ENCODE measurements at places on chromosomes 16 and 17.
A peak's percentile ranks its signal among the peaks of the same experiment; 100 is the strongest.

DNA sequence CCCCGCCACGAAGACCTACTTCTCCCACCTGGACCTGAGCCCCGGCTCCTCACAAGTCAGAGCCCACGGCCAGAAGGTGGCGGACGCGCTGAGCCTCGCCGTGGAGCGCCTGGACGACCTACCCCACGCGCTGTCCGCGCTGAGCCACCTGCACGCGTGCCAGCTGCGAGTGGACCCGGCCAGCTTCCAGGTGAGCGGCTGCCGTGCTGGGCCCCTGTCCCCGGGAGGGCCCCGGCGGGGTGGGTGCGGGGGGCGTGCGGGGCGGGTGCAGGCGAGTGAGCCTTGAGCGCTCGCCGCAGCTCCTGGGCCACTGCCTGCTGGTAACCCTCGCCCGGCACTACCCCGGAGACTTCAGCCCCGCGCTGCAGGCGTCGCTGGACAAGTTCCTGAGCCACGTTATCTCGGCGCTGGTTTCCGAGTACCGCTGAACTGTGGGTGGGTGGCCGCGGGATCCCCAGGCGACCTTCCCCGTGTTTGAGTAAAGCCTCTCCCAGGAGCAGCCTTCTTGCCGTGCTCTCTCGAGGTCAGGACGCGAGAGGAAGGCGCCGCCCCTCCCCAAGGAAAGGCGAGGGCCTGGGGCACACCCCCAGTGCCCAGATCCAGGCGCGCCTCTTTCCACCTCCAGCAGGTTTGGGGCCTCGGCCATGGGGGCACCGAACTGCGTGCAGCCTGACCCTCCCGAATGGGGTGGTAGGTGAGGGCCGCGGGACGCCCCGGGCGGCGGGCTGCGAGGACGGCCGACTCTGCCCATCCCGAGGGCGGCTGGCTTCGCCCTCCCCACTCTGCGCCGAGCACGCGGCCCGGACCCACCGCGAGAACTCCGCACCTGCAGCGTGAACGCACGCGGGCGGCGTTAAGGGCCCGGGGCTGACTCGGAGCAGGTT lies 664 bp downstream of the HBQ1 start:
- peak; percentile 88 for DNase-seq

DNA sequence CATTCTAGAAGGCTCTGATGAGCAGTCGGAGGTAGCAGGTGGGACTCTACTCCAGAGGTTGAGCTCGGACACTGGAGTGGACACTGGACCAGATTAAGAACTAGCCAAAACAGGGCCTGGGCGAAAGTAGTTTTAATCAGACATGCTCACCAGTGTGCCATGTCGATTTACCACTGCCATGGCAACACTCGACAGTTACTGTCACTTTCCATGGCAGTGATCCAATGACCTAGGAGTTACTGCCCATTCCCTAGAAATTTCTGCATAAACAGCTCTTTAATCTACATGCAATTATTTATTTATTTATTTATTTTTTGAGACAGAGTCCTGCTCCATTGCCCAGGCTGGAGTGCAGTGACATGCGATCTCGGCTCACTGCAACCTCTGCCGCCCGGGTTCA lies 7.2 kb upstream of the METTL9 start:
- DNase-seq: no peak

DNA sequence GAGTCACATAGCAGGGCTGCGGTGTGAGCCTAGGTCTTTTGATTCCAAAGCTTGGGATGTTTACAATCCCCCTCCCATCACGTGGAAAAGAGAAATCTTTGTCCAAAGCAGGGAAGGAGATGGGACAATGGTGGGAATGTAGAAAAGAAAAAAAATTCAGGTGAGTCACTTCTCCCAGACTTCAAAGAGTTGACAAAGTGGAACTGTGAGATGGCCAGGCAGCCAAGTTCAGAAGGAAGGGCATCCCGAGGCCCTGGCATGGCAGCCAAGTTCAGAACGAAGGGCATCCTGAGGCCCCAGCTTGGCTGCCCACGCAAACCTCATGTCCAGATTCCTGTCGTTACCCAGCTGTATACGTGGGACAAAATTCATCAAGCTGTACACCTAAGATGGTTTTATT lies 47.5 kb downstream of the FOXL1 start:
- no peak for DNase-seq

GRCh38 chr17:43578404-43578698 lies 32.2 kb upstream of the ETV4 start:
- no peak for DNase-seq

GRCh38 chr16:13042291-13042685 lies 140.9 kb downstream of the SHISA9 start:
- no peak for DNase-seq

- DNase-seq: no peak
Measured at GRCh38 chr17:13362341-13363122, 239.2 kb downstream of the HS3ST3A1 start.

DNA sequence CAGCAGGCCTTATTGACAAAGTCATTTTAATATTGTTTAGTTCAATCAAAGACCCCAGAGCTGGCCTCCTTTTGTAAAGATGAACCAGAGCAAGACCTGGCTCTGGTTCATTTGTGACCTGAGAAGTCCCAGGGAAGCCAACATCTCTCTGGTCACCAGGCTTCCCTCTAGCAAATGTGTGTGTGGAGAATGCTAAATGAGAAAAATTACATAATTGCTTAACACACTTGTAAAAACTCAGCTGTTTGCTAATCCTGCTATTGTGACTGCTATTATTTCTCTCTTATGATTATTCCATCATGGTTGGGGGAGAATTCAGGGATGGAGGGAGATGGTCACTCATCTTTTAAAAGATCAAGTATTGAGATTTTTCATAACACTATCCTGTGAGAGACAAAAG lies 94.3 kb upstream of the CLEC3A start:
- DNase-seq: no peak

- no peak for DNase-seq
Measured at GRCh38 chr16:46950009-46950408, 23.5 kb downstream of the DNAJA2 start.

All from CD4-positive, alpha-beta T cell treated with Interferon alpha-2 for 1 hour (primary cell).